ENCODE measurements at places on chromosomes 4 and X. TPM values are rescaled to one million over a fixed set of nuclear protein-coding genes. Genes with fewer than 3 reads are reported as not detected.

Gene USP17L17
- not detected for polyA plus RNA-seq

Gene ARHGEF6
- polyA plus RNA-seq = 11.3 TPM

Gene HSFX2
- polyA plus RNA-seq = 0.41 TPM

Gene THAP9
- polyA plus RNA-seq = 2.1 TPM

Gene LARP7
- polyA plus RNA-seq = 29.3 TPM

Gene COQ2
- 7.7 TPM for polyA plus RNA-seq

Gene GAK
- 178 TPM for polyA plus RNA-seq

Gene SFRP2
- polyA plus RNA-seq = 17.4 TPM

Gene HGFAC
- polyA plus RNA-seq = 0.24 TPM

Gene NEUROG2
- not detected for polyA plus RNA-seq

Gene TRIM2
- 9.1 TPM for polyA plus RNA-seq

Gene MAGEA3
- polyA plus RNA-seq = not detected

Gene ANXA10
- 0.64 TPM for polyA plus RNA-seq

Gene PLS3
- polyA plus RNA-seq = 63.1 TPM

Gene SPANXC
- polyA plus RNA-seq = not detected

Gene BEX1
- polyA plus RNA-seq = 1.3 TPM

Gene EFHC2
- 2.4 TPM for polyA plus RNA-seq

Gene MRFAP1L1
- polyA plus RNA-seq = 53.7 TPM

Gene WNK3
- 0.14 TPM for polyA plus RNA-seq

Gene HSD17B13
- 0.15 TPM for polyA plus RNA-seq

Gene FANCB
- polyA plus RNA-seq = 0.25 TPM

Gene NAA11
- not detected for polyA plus RNA-seq

Gene ERCC6L
- polyA plus RNA-seq = 0.16 TPM

Gene AGTR2
- 0.06 TPM for polyA plus RNA-seq

All from lung (tissue), 17 donors.